ENCODE measurements at places on chromosomes 16 and 17. TPM values are rescaled to one million over a fixed set of nuclear protein-coding genes. Genes with fewer than 3 reads are reported as not detected.
A peak's percentile ranks its signal among the peaks of the same experiment; 100 is the strongest.

SMIM5 gene
- polyA plus RNA-seq = 7.1 TPM

ARHGDIG gene
- 0.56 TPM for polyA plus RNA-seq

AIPL1 gene
- not detected for polyA plus RNA-seq

DNA sequence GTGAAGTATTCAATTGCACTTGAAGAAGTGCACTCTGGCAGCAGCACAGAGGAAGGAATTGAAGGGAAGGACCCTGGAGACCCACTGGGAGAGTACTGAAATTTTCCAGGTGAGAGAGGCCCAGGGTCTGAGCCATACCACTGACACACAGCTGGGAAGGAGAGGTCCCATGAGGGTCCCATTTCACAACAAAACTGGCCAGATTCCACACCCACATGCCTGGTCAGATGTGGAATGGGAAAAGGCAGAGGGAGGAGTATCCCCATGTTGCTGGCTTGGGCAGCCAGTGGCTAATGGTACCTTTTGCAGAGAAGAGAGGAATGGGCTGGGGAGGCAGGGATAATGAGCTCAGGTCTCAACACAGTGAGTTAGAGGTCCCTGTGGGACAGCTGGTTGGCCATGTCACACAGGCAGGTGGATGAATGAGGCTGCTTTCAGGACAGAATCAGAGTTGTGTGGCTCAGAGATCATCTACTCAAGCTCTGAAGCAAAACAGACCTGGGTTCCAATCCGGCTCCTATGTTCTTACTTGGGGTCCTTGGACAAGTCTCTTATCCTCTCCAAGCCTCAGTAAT is 26.2 kb upstream of the NGFR start:
- DNase-seq = no peak

GRCh38 chr17:32519228-32520103 is 32.7 kb downstream of the CDK5R1 start:
- DNase-seq = no peak

- DNase-seq = no peak
These were observed 11.3 kb downstream of the ERAL1 start for GRCh38 chr17:28865946-28866752.

- no peak for DNase-seq
These were observed 26.0 kb upstream of the CDH15 start for GRCh38 chr16:89145406-89146161.

GRCh38 chr17:40791111-40791510 is 8.6 kb downstream of the KRT28 start:
- peak; percentile 29 for DNase-seq

DNA sequence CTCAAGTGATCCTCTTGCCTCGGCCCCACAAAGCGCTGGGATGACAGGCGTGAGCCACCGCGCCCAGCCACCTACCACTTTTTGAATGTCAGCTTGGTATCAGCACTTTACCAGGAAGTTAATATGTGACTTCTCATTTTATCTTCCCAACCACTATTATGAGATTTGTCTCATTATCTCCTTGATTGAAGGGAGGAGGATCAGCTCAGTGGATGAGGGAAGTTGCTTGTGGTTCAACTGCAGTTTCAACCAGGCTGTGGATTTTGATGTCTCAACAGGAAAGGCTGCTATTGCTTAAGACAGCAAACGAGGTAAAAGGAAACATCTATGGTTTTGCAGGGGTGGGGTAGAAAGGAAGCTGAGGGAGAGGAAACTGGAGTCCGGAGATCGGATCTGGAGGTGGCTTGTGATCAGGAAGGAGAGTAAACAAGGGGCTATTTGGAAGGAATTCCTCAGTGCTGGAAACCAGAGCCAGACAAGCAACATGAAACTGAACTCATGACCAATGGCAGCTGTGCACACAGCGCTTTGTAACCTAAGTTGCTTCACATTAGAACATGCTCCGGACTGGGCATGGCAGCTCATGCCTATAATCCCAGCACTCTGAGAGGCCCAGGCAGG is 180.5 kb downstream of the VPS53 start:
- DNase-seq = no peak

- DNase-seq = peak; percentile 93
These were observed 43.2 kb upstream of the MRPS23 start for GRCh38 chr17:57892820-57893595.

GRCh38 chr16:75570396-75571065 is 4.4 kb downstream of the GABARAPL2 start:
- no peak for DNase-seq

- DNase-seq = no peak
These were observed 8.7 kb downstream of the ZNF771 start for GRCh38 chr16:30416047-30416603.

GRCh38 chr16:72677662-72678447 is 370.1 kb downstream of the ZFHX3 start:
- no peak for DNase-seq

- no peak for DNase-seq
These were observed 4.7 kb downstream of the COQ7 start for GRCh38 chr16:19071811-19072777.

DNA sequence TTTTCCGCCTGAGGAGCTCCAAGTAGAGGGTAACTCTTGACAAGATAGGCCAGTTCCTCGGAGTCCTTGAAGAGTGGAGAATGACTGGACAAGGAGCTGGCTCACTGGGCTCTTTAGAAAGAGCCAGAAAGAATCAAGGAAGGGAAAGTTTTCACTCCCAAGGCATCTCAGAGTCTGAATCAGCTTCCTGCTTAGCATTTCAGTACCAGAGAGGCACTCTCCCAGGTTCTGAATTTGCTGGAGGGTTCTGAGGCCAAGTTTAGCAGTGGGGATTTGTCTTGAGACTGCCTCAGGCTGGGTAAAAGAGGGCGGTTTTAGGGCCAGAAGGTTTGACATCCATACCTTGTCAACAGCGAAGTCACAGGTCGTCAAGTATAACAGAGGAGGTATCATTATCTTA is 25.5 kb downstream of the GP2 start:
- DNase-seq = no peak

DNA sequence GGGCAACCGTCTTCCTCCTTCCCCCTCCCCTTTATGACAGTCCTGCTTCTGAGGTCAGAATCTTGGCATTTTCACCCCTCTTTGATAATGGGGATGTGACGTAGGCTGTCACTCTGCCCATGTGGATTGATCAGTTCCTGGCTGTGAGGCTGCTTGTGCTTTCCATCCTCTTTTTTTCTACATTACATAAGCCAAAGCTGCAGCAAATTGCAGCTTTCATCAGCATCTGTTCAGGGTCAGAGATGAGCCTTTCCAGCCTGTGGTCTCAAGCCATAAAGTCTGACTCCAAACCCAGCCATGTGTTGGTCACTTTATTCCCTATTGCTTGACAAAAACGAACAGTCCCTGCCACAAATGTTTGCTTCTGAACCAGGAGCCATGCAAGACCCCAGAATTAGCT is 535.1 kb downstream of the CDH11 start:
- peak; percentile 1 for DNase-seq

GRCh38 chr17:42702446-42702845 is 20.1 kb downstream of the CNTNAP1 start:
- no peak for DNase-seq

GRCh38 chr16:61289141-61289540 is 747.1 kb downstream of the CDH8 start:
- DNase-seq = no peak
